ENCODE measurements at places on chromosomes 7 and 10. TPM values are rescaled to one million over a fixed set of nuclear protein-coding genes. Genes with fewer than 3 reads are reported as not detected.

GRCh38 chr7:48058990-48059389 lies 23.6 kb downstream of the C7orf57 start:
- H3K4me3 ChIP-seq, result no peak overlapping the region
- H3K27ac ChIP-seq, result no peak overlapping the region
- H3K4me1 ChIP-seq, result no peaks in the 10 kb centered on the region
- H3K27me3 ChIP-seq, result no peaks in the 10 kb centered on the region
- no peaks in the 10 kb centered on the region for H3K36me3 ChIP-seq

DNA sequence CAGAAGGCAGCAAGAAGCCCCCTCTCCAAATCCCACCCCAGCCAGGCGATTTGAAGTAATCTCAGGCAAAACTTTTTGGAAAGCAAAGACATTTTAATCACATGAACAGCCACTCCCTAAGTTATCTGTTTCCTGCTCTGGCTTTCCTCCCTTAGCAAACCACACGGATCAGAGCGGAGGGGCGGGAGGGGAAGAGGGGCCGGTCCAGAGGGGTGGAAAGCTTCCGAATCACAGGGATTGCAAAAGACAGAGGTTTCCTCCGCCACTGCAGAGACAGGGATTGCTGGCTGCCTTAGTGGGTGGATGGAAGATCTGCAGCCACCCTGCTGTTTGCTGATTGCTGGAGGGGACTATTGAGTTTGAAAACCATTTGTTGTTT lies 41.2 kb downstream of the ZCCHC24 start:
- no peaks in the 10 kb centered on the region for H3K27me3 ChIP-seq
- peaks cover 84% of the 10 kb centered on the region for H3K4me1 ChIP-seq
- peak; percentile 88 for DNase-seq
- H3K27ac ChIP-seq, result peak overlapping the region; percentile 88
- H3K36me3 ChIP-seq, result no peaks in the 10 kb centered on the region
- H3K4me3 ChIP-seq, result peak overlapping the region; percentile 18

GRCh38 chr7:79272066-79272669 lies 181.3 kb downstream of the MAGI2 start:
- H3K4me3 ChIP-seq, result no peak overlapping the region
- H3K36me3 ChIP-seq, result no peaks in the 10 kb centered on the region
- H3K27ac ChIP-seq, result no peak overlapping the region
- H3K27me3 ChIP-seq, result no peaks in the 10 kb centered on the region
- no peaks in the 10 kb centered on the region for H3K4me1 ChIP-seq

ANKRD30A gene
- not detected for total RNA-seq

SPDYE16 gene
- total RNA-seq, result not detected
